Fibroblast of lung (primary cell): ENCODE measurements at places on chromosomes 7 and 10.

- DNase-seq, result no peak
Observed at GRCh38 chr7:12369756-12370155, 33.9 kb downstream of the VWDE start.

- DNase-seq, result no peak
Observed at GRCh38 chr7:150942001-150942590, 36.0 kb downstream of the KCNH2 start.

GRCh38 chr7:41702635-41703371 is at the start of gene INHBA:
Gene INHBA (minus strand): TSS chr7:41703090. CDS start chr7:41700374, 2,716 bp downstream.
- peak; percentile 96 for DNase-seq

GRCh38 chr7:135313971-135314370 is 80.3 kb downstream of the STRA8 start:
- DNase-seq, result no peak

GRCh38 chr7:156490021-156490800 is 150.4 kb upstream of the RNF32 start:
- no peak for DNase-seq

- DNase-seq, result no peak
Observed at GRCh38 chr10:46325021-46325420, 38.2 kb downstream of the ANTXRL start.

- no peak for DNase-seq
Observed at GRCh38 chr10:28721318-28721951, 44.1 kb downstream of the BAMBI start.

- peak; percentile 94 for DNase-seq
Observed at GRCh38 chr10:4677296-4678021, 148.5 kb upstream of the AKR1E2 start.

DNA sequence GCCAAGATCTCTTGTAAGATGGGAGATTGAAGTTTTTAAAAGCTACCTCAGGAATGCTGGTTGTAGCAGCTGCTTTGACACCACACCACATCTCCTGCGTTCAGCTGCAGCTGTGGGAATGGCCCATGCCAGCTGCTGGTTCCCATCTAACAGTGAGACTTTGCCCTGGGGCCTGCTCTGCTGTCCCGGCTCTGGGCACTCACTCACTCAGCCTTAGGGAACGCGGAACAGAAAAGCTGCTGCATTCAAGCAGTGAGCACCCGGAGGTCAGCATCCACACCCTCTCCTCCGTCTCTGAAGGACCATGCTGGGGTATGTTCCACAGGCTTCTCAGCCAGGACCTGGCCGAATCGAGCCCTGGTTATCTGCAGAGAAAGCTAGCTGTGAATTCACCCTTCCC is 197.1 kb upstream of the CXCL12 start:
- DNase-seq, result no peak

GRCh38 chr7:65371468-65371867 is 2.2 kb upstream of the ZNF92 start:
- DNase-seq, result no peak

DNA sequence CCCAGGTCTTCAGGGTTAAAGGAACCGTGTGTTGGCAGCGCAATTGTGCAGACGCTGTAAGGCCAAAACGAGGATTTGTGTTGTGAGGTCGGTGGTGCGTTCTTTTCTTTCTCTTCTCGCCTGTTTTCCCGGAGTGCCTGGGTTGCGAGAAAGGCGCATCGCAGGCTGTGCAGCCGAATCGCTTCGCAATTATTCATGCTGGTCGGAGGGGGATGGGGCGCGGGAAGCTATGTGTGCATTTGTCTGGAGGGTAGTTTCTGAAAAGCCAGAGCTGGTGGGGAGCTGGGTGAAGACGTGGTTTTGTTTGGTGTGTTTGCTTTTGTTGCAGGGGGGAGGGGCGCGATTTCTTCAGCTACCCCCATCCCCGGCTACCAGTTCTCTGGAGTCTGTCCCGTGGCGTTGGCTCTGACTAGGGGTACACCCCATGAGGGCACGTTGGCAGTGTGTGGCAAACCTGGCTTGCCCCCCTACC is 2.1 kb downstream of the MXI1 start:
- peak; percentile 67 for DNase-seq

- DNase-seq, result no peak
Observed at GRCh38 chr10:11886851-11887250, 63.7 kb downstream of the PROSER2 start.

DNA sequence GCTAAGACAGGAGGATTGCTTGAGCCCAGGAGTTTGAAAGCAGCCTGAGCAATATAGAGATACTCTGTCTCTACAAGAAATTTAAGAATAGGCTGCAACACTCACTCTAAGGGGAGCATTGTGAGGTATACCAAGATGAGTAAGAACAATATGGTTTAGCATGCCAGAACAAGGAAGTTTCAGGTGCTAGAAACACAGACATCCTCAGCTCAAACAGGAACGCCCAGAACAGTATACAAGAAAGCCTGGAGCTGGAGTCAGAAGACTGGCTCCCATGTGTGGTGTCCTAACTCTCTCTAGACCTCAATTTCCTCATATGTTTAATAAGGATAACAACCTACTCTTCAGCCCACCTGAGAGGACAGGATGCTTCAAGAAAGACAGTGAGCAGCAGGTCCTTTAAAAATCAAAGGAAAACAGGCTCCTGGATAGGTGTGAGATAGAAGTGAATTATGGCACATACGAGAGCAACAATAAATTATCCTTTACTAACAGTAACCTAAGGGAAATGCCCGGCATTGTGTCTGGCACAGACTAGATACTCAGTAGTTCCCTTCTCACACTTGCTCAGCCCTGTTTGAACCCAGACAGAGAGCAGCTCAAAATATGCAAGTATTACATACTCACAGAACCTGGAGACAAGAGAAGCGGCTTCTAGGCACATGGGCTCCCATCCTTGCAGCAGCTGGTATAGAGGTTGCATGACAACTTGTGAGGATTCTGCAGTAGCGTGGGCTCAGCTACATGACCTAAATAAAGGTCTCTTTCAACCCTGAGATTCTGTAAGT is 45.4 kb downstream of the KAT6B start:
- no peak for DNase-seq

DNA sequence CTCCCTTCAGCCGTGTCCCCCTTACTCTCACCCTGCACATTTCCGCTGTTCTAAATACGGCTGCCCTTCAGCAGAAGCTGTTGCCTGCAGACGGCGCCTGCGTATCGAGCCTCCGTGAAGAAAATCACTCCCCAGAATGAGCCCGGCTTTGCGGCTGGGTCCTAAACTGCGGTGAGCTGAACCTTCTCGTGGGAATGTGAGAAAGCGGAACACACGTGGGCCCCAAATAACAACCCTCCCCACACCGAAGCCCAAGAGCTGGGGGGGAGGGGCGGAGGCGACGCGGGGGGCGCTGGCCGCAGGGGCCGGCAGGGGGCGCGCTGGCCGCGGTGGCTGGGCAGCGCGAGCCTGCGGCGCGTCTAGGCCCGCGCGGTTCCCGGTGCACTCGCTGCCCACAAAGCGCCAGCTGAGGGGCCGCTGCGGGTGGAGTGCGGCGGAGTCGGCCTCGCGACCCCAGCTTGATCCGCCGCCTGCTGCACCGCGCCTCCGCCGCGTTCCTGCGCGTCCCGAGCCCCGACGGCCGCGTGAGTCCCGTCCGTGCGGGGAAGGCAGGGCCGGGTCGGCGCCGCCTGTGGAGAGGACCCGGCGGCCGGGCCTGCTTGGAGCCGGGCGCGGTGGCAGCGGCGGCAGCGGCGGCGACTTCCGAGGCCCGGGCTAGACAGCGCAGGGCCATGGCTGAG is at the start of gene ZNF398:
Gene ZNF398, plus strand, starts transcription at position 382 of the 680 bp plus-strand sequence. Its CDS starts 290 bp downstream, at position 672.
- peak; percentile 81 for DNase-seq

DNA sequence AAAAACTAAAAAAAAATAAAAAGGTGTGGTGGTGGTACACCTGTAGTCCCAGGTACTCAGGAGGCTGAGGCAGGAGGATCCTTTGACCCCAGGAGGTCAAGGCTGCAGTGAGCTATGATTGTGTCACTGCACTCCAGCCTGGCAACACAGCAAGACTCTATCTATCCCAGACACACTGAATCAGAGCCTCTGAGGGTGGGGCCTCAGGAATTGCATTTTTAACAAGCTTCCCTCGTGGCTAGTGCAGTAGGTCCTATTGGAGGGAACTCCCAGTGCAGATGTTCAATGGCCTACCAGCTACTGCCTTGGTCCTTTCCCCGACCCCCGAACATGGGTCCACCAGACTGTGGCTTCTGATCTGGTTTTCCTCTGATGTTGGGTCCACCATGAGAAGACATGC is 14.9 kb downstream of the STRA8 start:
- DNase-seq, result no peak

- DNase-seq, result no peak
Observed at GRCh38 chr7:148021507-148022045, 569.0 kb upstream of the C7orf33 start.

GRCh38 chr7:158133515-158134271 is 453.9 kb downstream of the PTPRN2 start:
- no peak for DNase-seq

DNA sequence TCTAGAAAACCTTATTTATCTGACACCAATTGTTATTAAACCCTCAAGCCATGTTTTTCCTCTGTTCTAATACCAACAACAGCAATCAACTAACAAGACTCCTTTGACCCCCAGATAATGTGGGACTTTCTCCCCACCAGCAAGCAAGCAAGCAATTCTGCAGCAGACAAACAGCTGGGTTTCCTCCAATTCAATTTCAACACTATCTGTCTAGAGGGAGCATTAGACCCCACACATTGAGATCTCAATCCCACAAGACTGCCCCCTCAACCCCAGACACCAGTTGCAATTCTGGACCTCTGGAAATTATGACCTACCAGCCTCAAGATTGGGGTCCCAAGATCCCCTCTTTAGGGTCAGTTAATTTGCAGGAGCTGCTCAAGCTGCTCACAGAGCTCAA is 89.4 kb upstream of the TMEM26 start:
- DNase-seq, result no peak

DNA sequence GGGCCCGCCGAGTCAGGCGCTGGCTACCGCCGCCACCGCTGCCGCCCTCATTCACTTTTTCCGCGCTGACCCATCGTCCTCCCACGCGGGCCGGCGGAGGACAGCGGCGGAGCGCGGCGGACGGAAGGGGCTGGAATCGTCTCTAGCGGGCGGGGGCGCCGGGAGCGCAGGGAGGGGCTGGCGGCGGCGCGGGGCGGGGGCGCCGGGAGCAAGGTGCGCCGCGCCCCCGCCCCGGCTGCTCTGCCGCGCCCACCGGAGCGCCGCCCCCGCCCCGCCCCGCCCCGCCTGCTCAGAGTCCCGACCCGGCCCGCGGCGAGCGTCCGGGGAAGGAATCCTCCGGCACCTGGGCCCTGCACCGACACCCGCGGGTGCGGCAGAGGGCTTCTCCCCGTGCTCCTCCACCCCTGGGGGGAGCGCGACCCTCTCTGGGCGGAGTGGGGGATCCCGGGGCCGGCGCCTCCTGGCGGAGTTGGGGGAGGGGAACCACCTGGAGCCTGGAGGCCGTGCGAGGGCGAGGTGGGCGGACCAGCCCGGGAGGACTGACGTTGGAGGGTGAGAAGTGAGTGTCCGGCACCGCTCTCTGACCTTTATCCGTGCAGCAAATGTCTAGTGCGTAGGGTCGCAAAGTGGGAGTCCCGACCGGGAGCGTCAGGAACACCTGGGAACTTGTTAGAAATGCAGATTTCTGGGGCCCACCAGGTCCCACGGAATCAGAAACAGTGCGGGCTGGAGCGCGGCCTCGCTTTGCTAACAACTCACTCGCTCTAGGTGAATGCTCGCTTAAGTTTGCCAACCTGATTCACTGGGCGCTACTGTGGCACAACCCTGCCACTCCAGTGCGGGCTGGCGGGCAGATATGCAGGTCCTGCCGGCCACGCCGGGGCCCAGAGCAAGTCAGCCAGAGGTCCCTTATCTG is at the start of gene COBL:
Gene COBL, minus strand, starts transcription at position 144 of the 916 bp plus-strand sequence. CDS start 176 bp downstream, outside the sequence.
- peak; percentile 8 for DNase-seq

DNA sequence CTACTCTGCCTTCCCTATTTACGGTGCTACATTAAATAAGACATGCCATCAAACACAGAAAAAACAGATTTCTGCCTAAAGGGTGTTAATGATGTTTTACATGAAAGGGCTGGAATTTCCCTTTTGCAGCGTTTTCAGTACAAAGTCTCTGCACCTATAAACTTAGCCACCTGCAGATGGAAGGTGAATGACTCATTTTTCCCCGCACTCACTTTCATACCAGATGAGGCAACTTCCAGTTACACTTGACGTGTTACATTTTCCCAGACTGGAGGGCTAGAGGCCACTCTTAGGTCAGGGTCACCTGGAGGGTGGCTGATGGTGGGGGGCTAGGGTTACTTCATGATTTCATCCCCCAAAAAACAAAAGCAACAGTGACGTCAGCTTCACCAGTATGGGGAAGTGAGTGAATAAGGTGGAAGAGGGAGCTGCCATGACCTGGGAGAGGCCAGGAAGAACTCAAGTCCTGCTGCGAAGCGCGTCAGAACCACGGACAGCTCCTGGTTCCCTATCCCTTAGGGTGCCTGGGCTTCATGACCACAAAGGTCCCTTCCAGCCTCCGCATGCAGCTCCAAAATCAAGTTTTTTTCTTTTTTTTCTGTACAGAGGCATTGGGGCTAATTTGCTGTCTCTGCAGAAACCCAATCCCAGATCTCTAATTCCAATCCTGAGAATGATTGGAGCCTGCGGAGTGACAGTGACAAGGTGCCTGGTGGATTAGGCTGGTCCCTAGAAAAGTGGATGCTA is 94.0 kb downstream of the ADARB2 start:
- no peak for DNase-seq

DNA sequence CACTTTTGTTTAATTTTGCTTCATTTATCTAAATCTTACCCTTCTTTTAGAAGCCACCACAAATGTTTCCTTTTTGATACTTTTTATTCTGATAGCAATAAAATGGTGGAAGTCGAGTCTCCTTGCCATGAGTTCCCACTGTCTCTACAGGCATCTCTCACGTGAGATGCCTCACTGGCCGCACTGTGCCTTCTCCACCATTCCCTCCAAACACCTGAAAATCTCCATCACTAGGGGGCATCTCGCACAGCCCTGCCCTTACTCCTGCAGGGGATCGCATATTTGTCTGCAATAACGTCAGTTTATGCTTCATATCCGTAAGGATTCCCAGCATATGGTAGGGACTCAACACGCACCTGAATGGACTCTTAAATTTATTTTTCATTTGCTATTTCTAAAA is 56.3 kb upstream of the NCAPG2 start:
- DNase-seq, result no peak

DNA sequence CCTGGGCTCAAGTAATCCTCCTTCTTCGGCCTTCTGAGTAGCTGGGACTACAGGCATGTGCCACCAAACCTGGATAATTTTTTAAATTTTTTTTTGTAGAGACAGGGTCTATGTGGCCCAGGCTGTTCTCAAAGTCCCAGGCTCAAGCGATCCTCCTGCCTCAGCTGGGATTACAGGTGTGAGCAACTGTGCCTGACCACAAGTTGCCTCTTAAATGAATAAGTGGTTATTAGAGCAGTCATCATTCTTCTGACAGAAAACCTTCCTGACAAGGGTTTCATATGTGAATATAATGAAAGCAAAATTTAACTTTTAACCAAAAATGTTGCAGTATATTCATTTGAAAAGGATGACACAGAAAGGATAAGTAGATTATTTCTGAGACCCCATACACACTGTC is 532.5 kb downstream of the GRM8 start:
- no peak for DNase-seq

- no peak for DNase-seq
Observed at GRCh38 chr10:133464582-133465031, 10.9 kb downstream of the SCART1 start.

GRCh38 chr7:4201566-4201965 is 480.5 kb upstream of the FOXK1 start:
- no peak for DNase-seq
